ENCODE measurements at places on chromosomes 13 and 19.
A peak's percentile ranks its signal among the peaks of the same experiment; 100 is the strongest.

GRCh38 chr13:43293008-43293407 is 269.6 kb downstream of the DNAJC15 start:
- no peak for DNase-seq

GRCh38 chr19:28843761-28844492 is 369.0 kb downstream of the UQCRFS1 start:
- DNase-seq, result no peak

DNA sequence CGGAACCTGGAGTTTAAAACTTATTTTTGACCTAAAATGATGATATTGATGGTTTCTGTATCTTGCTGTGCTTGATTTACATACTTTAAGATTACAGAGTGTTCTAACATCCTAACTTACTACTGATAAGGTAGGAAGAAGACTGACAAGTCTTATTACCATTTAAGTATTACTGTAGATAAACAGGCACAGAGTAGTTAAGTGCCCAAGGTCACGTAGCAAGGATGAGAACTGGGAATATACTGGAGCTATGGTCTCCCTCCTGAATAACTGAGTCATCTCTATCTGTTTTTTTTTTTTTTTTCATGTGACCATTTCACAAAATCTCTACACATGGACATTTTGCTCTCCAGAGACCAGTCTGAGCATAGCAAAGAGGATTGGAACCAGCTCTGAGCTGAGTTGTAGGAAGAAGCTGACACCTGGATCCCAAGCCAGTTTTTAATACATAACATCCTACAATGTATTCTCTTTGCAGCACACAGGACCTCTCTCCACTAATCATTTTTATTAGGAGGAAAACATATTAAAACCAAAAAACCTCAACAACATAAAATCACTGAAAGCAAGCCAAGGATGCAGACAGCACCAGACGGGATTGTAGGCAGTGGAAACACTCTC is 173.5 kb downstream of the DNAJC15 start:
- DNase-seq, result no peak

- peak; percentile 38 for DNase-seq
Measured at GRCh38 chr19:3047496-3048189, 14.7 kb downstream of the TLE5 start.

- peak; percentile 31 for DNase-seq
Measured at GRCh38 chr19:4730740-4731171, 7.1 kb upstream of the DPP9 start.

DNA sequence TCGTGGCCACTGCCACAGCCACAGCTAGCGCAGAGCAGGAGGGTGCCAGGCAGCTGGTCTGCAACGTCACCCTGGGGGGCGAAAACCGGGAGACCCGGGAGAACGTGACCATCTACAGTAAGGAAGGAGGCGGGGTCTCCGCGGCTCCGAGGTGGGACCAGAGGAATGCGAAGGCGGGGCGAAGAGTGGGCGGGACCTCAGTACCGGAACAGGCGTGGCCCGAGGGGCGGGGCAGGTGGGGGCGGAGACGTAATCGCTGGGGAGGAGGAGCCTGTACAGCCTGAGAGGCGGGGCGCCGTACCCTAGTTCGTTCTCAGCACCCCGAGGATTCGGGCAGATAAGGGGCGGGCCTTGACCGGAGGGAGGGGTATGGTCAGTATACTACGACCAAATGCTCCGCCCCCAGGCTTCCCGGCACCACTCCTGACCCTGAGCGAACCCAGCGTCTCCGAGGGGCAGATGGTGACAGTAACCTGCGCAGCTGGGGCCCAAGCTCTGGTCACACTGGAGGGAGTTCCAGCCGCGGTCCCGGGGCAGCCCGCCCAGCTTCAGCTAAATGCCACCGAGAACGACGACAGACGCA is 2.5 kb downstream of the ICAM5 start:
- DNase-seq, result peak; percentile 41

DNA sequence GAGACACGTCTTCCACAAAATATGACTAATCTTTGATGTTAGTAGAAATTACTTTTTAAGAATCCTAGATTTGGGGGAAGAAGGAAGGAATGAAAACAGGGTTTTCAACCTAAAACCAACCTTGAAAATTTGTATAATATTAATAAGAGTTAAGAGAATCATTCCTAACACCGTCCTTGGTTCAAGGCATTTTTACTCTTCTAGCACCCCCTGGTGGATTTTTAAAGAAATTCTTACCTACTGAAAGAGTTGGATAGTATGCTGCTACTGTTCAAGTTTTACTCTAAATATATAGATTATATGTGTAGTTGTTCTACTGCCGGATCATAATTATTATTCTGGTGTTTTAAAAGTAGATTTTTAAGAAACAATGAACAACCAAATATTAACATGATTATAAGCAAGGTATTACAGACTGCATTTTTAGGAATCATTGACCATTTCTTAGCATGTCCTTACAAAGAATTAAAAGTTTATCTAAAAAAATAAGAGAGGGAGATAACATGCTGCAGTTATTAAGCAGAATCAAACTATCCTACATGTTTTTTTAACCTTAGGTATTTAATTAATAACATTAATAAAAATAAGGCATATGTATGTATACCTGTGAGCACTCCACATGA is 7.4 kb upstream of the SLITRK6 start:
- no peak for DNase-seq

DNA sequence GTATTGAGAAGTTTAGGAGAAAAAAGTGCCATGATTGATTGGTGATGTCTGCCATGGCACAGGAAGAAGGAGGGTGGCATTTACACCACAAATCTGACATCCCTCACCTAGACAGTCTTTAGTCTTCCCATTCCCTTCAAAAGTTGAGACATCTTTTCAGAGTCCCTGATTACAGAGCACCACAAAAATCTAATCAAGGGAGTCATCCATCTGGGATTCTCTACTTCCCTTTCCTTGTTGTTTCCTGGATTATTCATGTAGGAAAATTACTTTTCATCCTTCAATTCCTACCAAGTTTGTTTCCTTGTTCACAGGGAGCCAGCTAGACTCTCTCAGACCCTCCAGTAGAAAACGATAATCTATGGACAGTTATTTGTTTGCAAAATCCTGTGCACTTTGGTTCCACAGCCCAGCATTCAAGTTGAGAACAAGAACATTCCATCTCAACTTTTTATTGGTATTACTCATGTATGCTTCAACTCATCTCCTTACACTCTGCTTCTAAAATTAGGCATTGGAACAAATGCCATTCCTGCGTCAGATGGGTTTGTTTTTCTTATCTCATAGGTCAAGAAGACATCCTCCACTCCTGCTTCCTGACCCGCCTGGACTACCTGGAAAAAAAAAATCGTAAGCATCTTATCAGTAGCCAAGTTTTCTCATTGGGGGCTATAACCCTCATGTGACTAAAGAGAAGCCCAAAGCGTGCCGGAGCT is 259.9 kb downstream of the FOXO1 start:
- DNase-seq, result no peak

DNA sequence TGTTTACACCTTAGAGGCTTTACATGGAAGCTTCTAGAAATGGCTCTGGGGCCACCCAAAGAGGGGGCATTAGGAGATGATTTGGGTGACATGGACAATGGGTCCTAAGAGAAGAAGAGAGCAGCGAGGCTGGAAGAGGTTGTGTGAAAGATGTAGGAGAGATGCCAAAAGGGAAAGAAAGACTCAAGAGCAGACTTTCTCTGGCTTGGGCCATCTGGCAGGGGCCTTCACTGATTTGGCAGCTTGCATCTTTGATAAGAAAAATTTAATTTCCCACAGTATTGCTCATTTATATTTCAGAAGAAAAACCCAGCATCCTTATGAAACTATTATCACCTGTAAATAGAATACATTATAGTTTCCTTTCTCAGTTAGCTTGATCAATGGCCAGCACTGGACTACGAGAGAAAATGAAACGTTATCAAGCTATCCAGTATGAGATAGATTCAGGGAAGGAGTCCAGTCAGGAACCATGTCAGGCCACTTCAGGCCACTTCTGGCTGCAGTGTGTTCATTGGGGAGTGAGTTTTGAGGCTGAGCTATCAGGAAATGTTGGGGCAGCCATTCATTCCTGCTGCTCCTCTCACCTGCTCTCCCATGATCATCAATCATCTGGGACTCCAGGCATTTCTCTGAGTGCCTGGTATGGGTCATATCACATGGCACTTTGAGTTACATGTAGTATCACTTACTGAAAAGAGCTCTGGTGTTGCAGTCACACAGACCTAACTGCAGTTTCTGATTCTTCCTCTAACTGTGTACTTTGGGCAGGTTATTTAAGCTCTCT is 10.3 kb downstream of the SCEL start:
- DNase-seq, result no peak

DNA sequence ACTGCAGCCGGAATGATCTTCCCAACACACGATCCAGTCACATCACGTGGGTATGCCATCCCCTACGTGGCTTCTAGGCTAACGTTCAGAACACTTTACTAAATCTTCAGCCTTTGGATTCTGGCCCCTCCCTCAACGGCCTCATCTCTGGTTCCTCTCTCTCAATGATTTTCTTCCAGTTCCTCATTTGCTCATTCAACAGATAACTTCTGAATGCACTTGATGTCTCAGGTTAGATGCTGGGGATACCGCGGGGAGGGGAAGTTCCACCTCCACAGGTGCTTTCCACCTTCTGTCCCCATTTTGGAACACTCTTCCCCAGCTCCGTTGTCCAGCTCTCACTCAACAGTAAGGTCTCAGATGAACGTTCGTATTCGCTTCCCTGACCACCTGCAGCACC is 66.1 kb downstream of the ATP7B start:
- no peak for DNase-seq

GRCh38 chr19:13024951-13025697 is 29.8 kb downstream of the NFIX start:
- DNase-seq, result no peak

GRCh38 chr19:30000862-30001261 is 58.8 kb downstream of the URI1 start:
- DNase-seq, result no peak

- DNase-seq, result no peak
Measured at GRCh38 chr19:49507803-49508494, 4.5 kb upstream of the FCGRT start.

- no peak for DNase-seq
Measured at GRCh38 chr13:38686577-38687245, at the start of gene FREM2. Gene FREM2 (plus strand): TSS chr13:38687077. CDS start chr13:38687345, 268 bp downstream.

- DNase-seq, result no peak
Measured at GRCh38 chr19:23698711-23699520, 11.9 kb upstream of the ZNF675 start.

GRCh38 chr19:38517321-38517720 is 83.8 kb downstream of the RYR1 start:
- no peak for DNase-seq

DNA sequence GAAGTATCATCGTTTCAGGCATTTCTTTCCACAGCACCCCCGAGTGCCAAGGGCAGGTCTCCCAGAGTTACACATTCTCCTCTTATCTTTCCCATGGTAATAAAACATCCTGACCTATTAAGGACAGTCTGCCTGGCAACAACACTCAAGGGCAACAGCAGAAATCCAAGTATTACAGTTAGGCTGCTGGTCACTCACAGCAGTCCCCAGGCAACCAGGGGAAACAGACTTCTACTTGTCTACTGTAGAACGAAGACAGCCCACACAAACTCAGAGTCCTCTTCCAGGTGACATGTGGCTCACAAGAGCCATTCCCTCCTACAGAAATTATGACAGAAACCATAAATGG is 24.3 kb downstream of the RCBTB1 start:
- no peak for DNase-seq

DNA sequence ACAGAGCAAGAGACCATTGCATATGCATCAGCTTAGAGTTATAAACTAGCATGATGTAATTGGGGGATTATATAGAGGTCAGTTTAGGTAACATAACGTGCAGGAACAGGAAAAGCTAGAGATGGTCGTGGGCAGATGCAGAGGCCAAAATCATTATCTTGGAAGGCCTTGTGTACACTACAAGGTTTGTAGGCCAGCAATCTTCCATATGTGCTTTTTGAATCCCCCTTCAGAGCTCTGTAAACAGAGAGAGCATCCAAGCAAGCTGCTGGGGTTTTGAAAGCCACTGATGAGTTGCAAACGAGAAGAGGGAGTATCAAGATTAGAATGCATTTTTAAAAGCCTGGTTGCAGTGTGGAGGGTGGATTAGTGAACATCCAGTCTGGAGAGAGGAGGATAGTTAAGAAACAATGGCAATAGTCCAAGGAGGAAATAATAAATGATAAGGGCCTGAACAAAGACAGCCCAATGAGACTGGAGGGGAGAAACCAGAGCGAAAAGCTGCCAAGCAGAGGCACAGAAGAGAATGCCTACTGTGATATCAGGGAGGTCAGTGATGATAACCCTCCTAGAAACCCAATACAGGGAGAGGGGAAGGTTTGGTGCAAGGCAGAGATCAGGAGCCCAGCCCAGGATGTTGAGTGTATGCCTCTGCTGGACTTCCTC is 109.6 kb downstream of the ZAR1L start:
- no peak for DNase-seq

GRCh38 chr19:7562646-7563393 is 27.3 kb downstream of the PNPLA6 start:
- DNase-seq, result no peak

DNA sequence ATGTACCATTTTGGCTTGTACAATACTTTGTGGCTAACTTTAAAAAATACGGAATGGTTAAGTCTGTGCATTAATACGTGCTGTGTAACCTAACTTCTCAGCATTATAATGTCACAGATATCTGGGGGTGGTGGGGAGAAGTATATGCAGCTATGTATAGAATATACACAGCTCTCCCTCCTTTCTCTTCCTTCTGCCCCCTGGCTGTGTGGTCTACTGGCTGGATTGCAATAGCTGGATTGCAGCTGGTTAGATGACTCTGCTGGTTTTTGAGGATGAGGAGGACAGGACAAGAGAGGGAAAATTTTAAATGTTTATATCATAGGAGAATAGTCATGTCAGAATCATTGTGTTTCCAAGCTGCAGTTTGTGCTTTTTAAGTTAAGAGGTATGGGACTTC is 9.7 kb downstream of the RNASEH2B start:
- no peak for DNase-seq

DNA sequence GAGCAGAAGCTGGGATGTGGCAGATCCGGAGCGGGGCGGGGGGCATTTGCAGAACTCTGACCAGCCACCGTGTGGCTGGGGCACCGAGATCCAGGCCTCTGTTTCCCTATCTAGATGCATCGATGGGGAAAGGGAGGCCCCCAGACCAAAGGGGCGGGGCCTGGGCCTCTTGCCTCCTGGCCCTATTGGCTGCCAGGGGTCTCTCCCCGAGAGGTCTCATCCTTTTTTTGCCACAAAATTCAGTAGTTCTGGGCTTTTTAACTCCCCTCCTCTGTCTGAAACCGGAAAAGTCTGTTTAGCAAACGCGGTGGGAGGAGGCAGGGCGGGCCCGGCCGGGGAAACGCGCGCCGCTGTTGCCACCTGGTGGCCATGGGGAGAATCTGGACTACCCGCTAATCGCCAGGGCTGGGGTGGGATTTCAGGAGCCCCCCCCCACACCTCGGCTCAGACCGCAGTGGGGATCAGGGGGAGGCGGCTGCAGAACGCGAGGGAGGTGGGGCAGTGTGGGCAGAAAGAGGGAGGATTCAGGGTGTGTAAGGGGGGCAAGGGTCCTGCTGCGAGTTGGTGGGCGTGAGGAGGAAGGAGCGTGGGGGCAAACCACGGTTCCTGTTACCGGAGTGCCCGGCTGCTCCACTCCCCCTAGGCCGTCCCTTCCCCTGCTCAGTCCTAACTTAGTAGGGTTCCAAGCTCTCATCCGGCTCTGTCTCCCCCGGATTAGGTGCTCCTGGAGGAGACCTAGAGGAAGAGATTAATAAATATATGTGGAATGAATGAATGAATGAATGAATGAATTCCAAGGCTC is 28.3 kb downstream of the IL12RB1 start:
- DNase-seq, result peak; percentile 74

GRCh38 chr19:10036601-10037071 is 23.4 kb downstream of the RDH8 start:
- no peak for DNase-seq

GRCh38 chr13:28494778-28495537 is at the start of gene FLT1:
Gene FLT1 (minus strand): TSS chr13:28495128. CDS start chr13:28494843, 285 bp downstream.
- DNase-seq, result peak; percentile 19

- DNase-seq, result no peak
Measured at GRCh38 chr19:30208436-30209060, 163.6 kb upstream of the ZNF536 start.

Measured in stimulated activated CD4-positive, alpha-beta T cell treated with anti-CD3 and anti-CD28 coated beads, Interleukin-15, amount 100 ng/mL, for 1 hour (primary cell).